ENCODE measurements at places on chromosomes 3 and 15.

DNA sequence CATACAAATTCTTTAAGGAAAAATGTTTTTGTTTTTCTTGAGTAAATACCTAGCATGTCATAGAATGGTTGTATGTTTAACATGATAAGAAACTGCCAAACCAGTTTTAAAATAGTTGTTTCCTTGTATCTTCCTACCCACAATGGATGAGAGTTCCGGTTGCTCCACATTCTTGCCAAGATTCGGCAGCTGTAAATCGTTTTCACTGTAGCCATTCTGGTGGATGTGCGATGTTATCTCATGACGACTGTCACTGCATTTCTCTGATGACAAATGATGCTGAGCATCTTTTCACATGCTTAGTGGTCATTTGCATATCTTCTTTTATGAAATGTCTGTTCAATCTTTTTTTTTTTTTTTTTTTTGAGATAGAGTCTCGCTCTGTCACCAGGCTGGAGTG, 36.6 kb upstream of the SH3GL3 start:
- DNase-seq, result no peak

DNA sequence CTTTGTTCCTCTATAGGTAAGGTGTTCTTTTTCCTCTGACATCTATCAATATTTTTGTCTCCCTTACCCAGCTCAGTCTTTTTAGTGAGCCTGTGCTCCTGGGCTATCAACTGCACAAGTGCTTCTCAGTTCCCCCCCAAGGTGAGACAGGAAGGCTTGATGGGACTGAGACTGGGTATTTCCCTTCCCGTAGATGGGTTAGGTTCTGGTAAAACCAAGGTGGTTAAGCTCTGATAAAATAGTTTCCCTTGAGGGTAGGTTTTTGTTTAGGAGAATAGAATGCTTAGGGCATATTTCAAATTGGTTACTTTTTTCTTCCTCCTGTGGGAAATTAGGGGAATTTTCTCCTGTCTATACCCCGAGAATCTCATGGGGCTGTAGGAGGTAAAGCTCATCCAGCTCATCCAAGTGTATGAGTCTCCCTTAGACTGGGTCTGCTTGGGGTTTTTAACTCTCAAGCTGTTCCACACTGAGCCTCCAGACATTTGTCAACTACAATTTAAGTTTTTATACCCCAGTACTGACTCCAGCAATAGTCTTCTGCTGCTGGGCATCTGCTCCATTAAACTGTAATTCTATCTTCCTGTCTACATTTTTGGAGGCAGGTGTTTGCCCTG, 44.9 kb downstream of the OXSR1 start:
- no peak for DNase-seq

DNA sequence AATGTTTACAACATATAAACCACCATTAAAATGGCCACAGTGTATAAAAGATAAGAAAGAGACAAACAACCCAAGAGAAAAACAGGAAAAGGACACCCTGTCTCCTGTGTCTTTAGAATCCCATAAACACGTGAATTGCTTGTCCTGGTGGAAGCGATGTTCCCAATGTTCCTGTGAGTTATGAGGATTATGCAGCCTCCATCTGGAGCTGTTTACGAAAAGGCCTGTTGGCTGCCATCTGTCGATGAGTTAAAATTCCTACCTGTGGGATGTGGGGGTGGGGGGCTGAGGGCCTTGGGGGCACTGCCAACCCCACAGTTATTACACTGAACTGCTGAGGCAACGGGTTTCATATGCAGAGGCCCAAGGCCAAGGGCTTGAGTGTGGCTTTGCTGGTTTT, 13.6 kb downstream of the NISCH start:
- DNase-seq, result peak; percentile 76

DNA sequence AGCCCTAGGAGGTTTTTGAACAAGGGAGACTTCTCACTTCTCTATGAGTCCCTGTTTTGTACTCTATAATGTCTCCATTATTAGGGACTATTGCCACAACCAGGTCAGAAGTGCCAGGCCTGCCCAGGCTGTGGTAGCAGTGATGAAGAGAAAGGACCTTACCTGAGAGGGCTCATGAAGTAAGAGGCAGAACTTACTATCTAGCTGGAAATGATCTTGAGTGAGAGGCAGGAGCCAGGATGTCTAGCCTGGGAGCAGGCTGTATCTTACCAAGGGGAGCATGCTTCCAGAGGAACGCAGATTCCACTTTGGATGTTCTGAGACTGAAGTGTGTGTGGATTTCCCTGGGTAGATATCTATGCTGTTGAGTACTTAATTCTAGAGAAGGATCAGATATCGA, 93.3 kb downstream of the RPL39L start:
- DNase-seq, result no peak

- peak; percentile 83 for DNase-seq
Observed at GRCh38 chr15:100438570-100438969, 90.2 kb downstream of the CERS3 start.

DNA sequence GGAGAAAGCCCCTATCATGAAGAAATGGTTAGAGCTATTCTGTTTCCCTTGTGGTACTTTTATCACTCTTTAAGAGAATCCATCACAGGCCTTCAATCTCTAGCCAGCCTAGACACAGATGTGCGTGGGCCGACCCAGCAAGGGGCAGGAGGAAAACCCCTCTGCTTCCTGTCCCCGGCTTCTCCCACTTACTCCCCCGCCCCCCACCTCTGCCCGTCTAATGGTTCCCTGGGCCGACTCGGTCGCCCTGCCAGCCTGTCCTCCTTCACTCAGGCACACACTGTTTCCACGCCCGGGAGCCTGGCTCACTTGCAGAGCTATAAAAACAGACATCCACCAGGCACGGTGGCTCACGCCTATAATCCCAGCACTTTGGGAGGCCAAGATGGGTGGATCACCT, 58.3 kb upstream of the TFRC start:
- DNase-seq, result no peak

GRCh38 chr15:99057020-99057419, 47.9 kb upstream of the SYNM start:
- DNase-seq, result no peak

DNA sequence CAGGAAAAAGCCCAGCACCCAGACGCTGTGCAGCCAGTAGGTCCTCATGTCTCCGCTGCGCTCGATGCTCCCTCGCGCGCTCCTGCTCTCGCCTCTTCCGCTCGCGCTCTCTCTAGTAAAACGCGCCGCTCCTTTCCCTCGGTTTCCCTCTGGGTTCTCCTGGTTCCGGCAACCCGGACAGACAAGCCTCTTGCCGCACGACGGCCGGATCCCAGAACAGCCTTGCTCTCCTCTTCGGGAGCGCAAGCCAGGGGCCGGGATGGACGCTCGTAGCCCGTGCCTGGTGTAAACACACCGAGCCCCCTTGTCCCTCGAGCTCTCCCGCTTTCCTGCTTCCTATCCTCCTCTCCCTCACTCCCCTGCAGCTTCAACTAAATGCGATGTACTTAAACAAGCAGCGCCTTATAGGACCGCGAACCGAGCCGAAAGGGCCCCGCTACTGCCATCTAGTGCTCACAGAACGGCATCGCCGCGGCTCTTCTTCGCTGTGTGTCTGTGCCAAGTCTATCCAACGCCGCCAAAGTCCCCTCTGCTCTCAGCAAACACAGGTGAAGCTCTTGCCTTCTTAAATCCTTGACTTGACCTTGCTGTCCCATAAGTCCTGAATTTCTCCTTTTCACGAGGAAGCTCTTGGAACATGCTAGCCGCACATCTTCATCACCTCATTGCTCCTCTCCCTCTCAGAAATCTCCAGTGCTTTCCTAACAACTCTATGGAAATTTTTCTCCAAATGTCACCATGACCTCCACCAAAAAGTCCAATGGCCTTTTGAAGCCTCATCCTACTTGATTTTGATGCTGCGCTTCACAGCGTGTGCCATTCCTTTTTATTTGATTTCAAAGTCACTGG, 1037.2 kb downstream of the IGSF11 start:
- DNase-seq, result peak; percentile 62

GRCh38 chr15:79243723-79244122, 38.8 kb upstream of the ANKRD34C start:
- no peak for DNase-seq

- no peak for DNase-seq
Observed at GRCh38 chr3:167936019-167936418, 159.7 kb downstream of the GOLIM4 start.
